ENCODE measurements at places on chromosomes 11 and 22.

DNA sequence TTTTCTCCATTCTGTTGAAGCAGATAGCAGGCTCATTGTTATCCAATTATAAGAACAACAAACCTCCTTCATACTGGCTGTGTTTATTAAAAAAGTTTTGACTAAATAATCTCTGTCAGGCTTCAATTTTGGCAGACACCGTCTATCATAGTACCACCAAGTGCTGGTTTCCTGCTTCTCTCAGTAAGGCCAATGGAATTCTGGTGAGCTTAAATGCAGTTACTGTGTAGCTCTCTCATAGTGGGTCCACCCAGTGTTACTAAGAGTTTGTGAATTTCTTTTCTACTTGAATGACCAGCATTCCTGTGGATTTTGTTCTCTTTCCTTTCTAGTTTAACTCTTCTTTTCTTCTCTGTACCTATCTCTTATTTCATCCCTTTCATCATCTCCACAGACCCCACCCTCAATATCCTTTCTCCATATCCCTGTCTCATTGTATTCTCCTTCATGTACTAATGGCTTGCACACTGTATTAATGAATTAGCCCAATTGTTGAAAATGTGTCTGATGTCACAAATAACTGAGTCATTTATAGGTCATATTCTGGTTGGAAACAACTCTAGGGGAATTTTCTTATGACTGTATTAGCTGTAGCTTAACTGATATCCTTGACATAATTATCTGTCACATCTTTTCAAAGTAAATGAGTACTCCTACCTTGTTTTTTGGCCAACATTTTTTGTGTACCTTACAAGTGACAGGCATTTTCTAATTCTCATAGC, 372.1 kb downstream of the FAT3 start:
- DNase-seq = no peak

DNA sequence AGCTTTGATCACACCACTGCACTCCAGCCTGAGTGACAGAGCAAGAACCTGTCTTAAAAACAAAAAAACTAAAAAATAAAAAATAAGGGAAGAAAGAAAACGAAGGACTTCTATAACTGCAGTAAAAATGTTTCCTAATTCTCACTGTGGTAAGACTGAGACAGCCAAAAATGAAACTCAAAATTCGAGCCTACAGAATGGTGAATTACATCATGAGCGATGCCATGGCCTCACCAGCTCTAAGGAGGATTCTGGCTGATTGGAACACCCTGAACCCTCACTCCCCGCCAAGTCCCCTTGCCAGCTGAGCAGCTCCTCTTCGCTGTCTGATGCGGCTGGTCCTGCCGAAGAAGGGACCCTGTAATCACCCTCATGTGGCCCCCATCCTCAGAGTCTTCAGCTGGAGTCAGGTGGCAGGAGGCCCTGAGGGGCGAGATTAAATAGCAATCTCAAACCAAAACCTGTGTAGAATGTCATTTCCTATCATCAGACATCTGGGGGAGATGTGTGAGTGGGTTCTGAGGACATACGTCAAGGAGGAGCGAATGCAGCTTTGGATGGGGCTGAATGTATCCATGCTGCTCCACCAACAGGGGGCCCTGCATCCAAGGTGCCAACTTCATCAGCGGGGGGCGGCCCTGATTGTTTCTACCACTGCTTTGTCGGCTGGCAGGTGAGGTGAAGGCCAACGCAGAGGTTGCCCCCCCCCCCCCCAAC, 29.2 kb downstream of the PDGFB start:
- no peak for DNase-seq

DNA sequence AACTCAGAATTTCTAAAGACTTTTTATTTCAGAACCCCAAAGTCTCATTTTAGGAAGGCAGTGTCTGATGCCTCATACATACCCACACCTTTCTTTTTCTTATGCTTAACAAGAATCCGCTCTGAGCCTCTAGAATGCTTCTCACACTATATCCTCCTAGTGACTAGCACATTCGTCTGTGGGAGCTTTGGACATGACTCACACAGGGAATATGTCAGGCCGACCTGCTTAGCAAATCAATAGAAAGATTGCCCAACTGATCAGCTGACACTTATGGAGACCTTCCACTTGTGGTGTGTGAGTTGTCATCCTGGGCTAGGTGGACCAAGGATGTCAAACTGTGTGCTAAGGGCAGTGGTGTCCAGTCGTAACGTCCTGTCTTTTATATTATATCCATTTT, 129.9 kb upstream of the TTC12 start:
- DNase-seq = no peak

GRCh38 chr11:117734601-117735024, 62.4 kb downstream of the DSCAML1 start:
- DNase-seq = no peak

DNA sequence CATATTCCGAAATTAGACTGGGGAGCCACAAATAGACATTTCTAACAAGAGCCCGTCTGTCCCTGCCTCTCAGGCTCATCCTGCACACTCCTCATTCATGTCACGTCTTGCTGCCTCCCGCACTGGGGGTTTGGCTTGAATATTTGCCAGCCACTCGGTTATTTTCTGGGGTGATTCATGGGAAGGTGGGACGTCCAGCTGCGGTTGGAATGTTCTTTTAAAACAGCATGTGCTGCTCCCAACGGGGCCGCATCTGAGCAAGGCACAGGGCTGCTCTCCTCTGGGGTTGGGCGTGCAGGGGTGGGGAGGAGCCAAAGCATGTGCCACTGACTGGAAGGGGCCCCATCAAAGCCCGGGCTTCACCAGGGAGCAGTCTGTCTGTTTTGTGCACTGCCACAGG, 25.9 kb upstream of the SLC5A4 start:
- no peak for DNase-seq

GRCh38 chr11:35246745-35247144, 107.8 kb downstream of the CD44 start:
- no peak for DNase-seq

- DNase-seq = no peak
Observed at GRCh38 chr11:64990222-64990923, 6.4 kb downstream of the BATF2 start.

- DNase-seq = no peak
Observed at GRCh38 chr11:107969219-107969618, 39.5 kb upstream of the CUL5 start.

GRCh38 chr22:22091400-22091878, 108.9 kb upstream of the TOP3B start:
- DNase-seq = no peak
